ENCODE measurements at places on chromosomes 4 and X. TPM values are rescaled to one million over a fixed set of nuclear protein-coding genes. Genes with fewer than 3 reads are reported as not detected.

DNA sequence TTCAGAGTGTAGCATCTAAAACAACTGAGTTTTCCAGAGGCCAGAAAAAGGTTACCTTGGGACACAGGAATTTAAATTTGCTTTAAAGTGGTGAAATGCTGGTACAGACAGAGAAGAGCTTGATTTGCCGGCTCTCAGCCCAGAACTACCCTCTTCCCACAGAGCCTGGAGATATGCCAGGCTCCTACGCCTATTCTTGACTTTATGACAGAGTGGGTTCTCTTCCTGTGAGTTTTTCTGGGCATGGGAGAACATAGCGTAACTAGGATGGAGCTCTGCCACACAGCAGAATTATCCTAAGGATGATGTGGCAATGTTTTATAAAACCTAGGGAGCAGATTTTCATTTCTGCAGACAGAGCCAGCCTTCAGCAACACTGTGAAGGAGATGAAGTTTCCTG, 241.8 kb downstream of the GRIA3 start:
- no peak for DNase-seq

DNA sequence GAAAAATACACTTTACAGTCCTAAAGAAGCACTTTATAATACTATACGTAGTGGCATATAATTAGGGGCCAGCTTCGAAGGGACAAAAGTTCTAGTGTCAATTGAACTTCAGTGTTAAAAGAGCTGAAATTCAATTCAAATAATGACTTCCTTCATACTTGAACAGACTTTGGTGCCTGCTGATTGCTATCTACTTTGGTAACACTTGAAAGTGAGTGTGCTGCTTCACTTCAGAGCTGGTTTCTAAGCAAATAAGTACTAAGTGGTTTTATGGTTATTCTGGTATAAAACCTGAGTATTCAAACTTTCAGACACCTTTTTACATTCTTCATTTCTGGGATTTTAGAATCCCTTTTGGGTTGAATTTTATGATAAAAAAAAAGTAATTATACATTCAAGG, 107.0 kb downstream of the SLC4A4 start:
- no peak for DNase-seq

Gene SSX2B
- not detected for polyA plus RNA-seq

DNA sequence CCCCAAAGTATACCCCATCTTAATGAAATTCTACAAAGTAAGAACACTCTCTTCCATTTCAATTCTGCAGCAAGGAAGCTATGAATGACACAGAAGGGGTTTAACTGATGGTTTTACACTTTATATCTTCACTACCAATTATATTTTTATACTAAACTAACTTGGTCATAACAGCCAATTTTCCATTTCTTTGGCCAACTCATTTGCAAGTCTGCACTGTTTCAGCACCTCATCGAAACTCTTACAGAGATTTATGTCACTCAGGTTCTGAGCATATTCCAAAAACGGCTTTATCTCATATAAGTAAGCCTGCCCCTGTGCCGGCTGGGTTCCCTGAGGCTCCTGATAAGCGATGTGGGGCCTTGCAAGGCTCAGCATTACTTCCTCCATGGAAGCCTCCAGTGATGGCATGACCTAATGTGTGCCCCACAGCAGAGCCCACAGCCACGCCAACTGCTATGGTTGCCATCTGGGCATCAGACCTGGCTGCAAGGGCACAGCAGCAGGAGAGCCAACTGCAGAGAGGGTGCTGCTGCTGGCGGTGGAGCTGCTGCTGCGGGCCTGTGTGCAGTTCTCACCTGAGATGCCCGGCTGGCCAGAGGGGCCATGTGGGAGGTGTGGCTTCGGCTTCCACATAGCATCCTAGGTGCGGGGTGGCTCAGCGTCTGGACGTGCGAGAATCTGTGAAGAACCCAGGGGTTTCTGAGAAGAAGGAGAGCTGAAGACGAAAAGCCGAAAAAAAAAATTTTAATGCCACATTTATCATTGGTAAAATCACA, 13.4 kb upstream of the IBSP start:
- no peak for DNase-seq

Gene CT45A5
- polyA plus RNA-seq, result 0.31 TPM

DNA sequence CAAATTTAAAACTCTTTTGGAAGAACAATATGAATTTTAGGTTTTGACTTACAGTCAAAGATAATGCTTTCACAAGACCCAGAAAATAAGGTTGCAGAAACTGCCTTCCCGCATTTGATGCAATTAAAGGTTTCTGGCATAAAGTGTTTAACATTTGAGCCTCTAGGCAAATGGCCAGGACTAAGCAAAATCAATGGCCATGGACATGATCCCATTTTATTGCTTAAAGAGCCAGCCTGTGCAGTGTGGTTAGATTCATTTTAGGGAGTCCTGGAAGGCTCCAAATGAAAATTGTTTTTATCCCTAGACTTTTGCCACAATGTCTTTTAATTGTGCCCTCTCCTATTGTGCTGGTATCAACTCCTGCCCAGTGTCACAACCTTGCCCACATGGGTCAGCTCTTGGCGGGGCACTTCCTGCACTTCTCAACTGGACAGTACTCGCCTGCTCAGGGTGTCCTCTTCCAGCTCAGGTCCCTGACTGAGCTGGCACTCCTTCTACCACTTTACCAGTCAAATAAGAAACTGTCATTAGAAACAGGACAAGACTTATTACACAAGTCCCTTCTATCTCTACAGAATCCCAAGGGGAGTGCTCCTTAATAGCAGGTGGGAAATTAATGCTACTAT, 208.4 kb upstream of the NPY2R start:
- no peak for DNase-seq

GRCh38 chr4:139969635-139970266, 184.2 kb downstream of the MAML3 start:
- no peak for DNase-seq

DNA sequence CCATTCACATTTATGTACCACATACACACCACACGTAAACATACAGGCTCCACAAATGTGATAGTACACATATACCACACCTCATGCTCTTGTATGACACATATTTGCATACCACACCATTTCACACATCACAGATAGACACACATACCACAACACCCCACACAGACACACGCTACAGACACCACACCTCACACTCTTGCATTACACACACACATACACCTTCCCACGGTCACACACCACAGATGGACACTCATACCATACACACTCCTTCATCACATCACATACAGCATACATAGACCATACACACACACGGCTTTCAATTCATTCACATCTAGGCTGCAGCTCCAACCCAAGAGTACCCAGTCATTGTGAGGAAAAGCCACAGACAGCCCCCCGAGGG, 222.5 kb upstream of the RPL34 start:
- DNase-seq, result no peak

DNA sequence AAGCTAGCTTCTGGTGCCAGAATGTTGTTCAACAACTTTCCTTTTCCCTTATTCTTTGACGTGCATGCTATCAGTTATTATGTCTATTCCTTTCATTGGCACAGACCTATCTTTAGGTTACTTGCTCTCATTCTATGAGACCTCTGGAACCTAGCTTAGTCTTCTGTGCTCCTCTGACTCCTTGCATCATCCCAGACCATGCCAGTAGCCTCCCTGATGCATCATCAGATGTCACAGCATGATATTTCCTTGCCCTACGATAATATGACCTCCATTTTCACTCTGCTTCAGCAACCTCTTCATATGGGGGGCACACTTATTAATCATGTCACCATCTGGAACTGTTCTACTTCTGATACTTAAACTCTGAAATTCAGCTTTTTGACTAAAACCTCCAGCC, 37.2 kb downstream of the CLCN5 start:
- DNase-seq, result no peak
